ENCODE measurements at places on chromosomes 4 and X.
A peak's percentile ranks its signal among the peaks of the same experiment; 100 is the strongest.

GRCh38 chr4:177461606-177462005, 19.4 kb upstream of the AGA start:
- DNase-seq, result no peak

DNA sequence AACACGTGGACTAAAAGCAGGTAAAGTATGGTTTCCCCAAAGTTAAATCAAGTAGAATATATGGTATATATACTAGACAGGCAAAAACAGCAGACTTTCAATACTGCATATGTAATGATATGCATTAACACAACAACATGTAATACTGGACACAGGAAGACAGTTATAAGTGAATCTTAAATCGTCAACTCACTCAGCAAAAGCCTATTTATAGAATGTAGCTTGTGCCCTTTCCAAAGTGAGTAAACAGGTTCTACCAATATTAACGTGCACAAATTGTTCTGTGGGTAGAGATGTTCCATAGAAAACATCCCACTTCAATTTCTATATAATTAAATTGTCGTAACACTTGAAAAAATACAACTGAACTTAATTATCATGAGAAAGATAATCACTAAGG, 30.6 kb downstream of the FAM241A start:
- DNase-seq, result no peak

GRCh38 chr4:7295911-7296660, 103.7 kb downstream of the SORCS2 start:
- peak; percentile 33 for DNase-seq

DNA sequence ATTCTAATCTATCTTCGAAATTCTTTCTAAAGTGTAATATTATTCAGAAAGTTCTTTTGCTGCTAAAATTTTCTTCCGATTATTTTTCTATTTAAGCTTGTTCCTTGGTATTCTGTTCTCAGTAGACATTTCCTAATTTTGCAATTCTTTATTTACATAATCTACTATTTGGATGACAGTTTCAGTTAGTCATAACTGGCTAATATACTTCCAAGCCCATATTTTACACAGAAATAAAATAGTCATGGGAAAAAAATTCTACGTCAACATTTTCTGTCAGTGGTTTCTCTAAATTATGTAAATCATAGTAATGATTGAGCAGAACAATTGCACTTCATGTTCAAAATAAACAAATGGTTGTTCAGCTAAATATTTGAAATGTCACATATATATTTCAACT, 178.0 kb upstream of the ANKRD50 start:
- no peak for DNase-seq

DNA sequence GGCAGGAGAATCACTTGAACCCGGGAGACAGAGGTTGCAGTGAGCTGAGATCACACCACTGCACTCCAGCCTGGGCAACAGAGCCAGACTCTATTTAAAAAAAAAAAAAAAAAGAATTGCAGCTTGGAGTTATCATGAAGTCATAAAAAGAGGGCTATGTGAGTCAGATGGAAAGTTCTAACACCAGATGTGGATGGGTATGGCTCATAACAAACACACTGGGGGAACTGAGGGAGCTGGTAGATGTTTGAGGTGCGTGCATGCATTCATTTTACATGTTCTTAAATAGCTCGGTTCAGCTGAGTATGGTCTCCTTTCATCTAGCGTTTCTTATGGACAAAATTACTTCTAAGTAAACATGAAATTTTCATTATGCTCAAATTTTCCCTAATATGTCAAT, 11.7 kb downstream of the TRMT2B start:
- DNase-seq, result no peak

- DNase-seq, result no peak
Measured at GRCh38 chr4:3464911-3465697, 2.0 kb downstream of the DOK7 start.

DNA sequence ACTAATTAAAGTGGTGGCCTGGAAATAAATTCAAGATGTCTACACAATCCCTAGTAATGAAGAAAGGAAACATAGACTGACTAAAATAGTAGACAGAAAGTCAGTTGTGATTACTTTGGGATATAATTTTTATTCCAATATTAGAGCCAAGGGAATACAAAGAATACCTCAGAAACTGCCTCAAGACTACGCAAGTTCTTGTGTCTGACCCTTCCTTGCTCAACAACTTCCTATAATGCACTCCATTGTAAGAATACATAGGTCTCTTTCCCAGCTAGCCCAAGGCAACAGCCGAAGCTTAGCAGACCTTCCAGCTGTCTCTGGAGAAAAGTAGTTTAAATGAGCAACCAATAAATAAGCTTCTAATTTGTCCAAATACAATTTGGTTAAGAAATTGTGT, 315.9 kb downstream of the IQCM start:
- no peak for DNase-seq
